Caudate nucleus (tissue), 63 donors: ENCODE measurements at places on chromosomes 6 and 20.

GRCh38 chr20:14343491-14344065 is 6.2 kb upstream of the FLRT3 start:
- DNase-seq = no peak

DNA sequence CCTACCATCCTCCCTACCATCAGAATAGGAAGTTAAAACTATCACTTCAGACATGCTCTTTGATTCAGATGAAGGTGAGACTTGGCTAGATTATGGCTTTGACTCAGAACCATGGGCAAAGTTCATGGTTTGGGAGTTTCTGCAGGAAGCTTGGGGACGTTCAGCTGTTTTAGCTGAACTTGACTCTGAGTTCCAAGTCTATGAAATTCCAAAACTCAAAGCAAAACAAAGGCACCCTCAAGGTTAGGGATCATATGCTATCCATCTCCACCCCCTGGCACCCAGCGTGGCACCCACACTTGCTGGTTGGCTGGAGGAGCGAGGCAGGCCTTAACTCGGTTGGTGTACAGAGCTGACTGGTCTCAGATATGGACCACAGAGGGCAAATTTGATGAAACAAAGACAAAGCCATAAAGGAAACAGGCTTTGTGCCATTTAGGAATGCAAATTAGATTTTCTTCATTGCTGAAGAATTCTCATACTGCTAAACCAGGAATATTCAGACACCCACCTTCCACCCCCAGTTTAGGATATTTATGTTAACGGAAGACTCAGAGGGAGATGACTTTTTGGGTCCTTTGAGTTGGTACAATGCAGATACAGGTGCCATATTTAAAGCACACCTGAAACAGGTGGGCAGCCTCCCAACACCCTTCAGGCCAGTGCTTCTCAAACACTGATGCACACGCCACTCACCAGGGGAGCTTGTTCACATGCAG is 88.4 kb upstream of the SLC22A16 start:
- no peak for DNase-seq

GRCh38 chr6:31042806-31043205 is 32.5 kb downstream of the MUC22 start:
- no peak for DNase-seq

DNA sequence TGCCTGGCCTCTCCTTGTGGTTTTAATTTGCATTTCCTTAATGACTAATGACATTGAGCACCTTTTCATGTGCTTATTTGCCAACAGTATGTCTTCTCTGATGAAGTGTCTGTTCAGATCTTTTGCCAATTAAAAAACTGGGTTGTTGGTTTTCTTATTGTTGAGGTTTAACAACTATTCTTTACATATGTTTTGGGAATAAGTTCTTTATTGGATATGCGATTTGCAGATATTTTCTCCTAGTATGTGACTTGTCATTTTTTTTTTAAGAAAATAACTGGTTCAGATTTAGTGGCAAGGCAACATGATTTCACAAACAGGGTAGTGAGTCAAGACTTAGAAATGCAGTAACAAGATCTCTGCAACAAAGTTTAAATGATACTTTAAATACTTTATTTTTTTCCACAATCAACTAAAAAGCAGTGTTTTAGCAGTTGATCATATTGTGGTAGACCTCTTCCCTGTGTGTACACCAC is 67.8 kb downstream of the TIAM2 start:
- no peak for DNase-seq

- DNase-seq = no peak
Measured at GRCh38 chr6:7270320-7271204, 42.4 kb downstream of the SSR1 start.

- DNase-seq = no peak
Measured at GRCh38 chr6:128518434-128519131, 1.8 kb downstream of the PTPRK start.

DNA sequence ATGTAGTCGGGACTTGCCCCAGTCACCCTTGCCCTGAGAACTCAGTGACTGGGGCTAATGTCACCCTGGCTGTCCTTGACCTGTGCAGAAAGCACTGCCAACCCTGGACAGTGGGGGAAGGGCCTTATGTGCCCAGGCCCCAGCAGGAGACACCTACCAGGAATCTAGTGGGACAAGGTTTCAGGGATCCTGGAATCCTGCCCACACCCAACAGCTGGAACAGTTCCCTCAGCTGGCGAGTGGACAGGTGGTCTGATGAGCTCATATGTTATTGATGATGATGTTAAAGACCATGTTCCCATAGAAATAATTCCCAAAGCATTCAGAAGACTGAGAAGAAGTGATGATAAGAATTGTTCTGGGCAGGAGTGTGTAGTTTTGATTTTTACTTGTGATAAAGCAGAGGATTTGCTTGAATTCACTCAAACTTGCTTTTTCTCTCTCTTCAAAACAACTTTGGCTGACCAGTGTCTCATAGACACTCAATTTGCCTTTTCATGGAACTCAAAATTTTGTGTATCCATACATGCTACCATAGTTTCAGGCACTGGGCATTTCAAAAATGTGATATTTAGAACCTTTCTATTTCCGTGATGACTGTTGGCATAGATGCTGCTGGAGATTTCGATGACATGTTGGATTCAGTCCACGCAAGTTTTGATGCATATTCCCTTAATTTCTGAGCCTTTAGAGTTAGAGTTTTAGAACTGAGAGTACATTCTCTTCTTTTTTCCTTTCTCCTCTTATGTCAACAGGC is 79.3 kb downstream of the SLC22A3 start:
- DNase-seq = no peak
